COR-L47 (cell line): ENCODE measurements at places on chromosomes 5 and 9.

DNA sequence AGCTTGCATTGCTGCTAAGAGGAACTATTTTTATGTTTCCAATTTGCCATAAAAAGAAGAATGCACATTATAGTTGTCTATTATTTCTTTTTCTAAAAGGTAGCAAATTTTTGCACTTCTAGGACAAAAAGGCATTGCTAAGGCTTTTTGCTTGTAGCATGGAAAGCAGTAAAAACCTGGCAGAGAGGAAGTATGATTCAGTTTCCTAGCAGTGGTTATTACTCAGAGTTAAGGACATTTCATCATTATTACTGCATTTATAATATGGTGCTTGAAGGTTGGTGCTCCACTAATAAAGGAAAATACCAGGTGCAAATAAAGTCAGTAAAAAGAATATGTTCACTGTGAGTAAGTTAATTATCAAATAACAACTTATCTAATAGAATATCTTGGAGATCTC lies 179.8 kb upstream of the PLPPR1 start:
- DNase-seq, result no peak

DNA sequence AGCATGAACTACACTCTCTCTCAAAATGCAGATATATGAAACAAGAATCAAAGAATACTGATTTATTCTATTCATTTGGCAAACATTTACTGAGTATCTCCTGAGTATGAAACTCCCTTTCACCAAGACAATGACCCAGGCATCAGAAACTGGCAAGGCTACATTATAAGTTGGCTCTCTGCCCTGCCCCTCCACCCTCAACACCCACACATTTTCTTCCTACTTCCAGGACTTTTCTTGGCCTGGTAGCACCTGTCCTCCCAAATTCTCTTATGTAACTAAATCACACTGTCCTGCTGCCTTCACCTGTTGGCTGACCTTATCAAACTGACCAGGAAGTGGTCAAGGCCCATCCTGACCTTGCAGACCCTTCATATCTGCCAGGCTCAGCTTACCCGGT lies 3.5 kb downstream of the RASEF start:
- peak; percentile 18 for DNase-seq

GRCh38 chr5:63648376-63648775 lies 313.9 kb downstream of the HTR1A start:
- no peak for DNase-seq

DNA sequence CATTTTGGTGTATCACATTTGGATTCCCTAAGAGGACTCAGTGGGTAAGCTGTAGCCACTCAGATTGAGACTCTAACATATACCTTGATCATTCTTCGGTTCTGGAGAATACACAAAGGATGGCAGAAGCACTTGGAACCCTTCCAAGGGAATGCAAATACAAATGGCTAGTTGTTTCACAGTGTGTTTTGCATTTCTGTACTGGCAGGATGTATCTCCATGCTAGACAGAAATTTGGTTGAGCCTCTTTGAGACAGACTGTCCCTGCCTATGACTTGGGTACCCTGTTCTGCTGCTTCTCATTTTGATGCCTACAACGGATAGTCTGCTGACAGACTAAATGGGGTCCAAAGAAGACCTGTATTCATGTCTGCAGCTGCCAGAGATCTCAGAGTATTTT lies 273.5 kb downstream of the TMEM38B start:
- DNase-seq, result peak; percentile 34

GRCh38 chr9:69582544-69583297 lies 89.5 kb downstream of the APBA1 start:
- no peak for DNase-seq

GRCh38 chr9:124280176-124280691 lies 22.5 kb downstream of the NEK6 start:
- no peak for DNase-seq

- no peak for DNase-seq
These were observed 99.0 kb upstream of the RANBP6 start for GRCh38 chr9:6114424-6114823.

GRCh38 chr5:36152324-36153297 lies 700 bp downstream of the SKP2 start:
- DNase-seq, result no peak

DNA sequence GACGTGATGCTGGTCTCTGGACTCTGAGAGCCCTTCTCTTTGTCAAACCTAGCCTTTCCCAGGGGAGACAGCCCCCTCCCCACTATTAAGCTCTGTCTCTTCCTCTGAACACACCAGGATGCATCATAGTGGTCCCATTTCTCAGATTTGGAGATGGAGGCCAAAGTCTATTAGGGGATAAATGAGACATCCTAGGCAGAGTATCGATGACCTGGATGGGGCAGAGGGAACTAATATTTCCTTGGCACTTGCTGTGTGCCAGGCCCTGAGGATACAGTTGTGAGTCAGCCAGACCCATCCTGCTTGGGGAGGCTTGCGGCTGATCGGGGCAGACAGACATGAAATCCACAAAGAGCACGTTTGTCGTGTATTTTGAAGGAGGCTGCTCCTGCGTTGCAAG lies 5.2 kb downstream of the DNM1 start:
- no peak for DNase-seq

DNA sequence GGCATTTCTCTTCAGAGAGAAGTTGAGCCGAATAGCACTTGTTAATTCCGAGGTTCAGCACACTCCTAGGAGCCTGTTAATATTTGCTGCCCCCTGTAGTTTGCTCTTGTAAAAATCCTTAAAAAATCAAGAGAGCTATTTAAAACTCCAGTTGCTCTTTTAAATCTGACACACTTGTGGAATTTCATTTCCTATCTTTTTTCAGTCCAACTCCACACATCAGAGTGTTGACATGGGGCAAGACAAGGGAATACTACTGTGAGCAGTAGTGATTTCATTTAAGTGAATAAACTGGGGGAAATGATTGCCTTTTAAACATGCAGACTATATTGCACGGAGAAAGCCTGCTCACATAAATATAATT lies 1096.3 kb upstream of the DMAC1 start:
- DNase-seq, result peak; percentile 52

DNA sequence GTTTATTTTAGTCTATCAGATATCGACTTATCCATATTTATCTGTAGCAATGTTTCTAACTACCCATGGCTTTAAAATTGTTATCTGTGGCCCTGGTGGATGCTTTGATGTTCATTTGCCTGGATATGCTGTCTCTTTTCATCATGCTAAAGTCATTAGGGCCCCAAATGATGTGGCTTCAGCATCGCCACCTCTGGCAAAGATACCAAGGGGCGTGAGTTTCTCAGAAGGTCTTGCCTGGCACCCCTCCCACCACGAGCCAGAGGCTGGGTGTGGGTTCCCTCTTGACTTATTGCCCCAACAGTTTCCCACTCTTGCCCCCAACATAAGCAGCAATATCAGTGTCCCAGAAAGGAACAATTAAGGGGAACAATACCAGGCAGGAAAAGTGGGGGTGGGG lies 5.4 kb downstream of the ROPN1L start:
- no peak for DNase-seq

- DNase-seq, result no peak
These were observed 28.3 kb downstream of the SLC25A48 start for GRCh38 chr5:135862744-135863143.

GRCh38 chr9:70817311-70817710 lies 304.1 kb downstream of the TRPM3 start:
- DNase-seq, result no peak

DNA sequence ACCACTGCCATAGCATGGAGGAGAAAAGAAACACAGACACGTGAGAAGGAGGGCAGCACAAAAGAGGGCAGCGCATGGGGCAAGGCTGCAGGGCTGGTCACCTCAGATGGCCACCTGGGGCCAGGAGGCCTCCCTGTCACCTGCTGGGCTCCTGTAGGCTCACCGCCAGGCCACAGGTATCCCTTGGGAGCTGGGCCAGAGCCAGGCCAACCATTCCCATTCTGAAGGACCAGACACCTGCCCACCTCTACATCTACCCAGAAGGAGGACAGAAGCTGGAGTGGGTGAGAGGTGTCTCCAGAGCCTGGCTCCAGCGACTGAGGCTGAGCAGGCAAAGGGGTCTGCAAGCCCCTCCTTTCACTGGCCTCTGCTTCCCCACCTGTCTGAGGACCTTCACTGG lies 103.1 kb downstream of the PAX5 start:
- DNase-seq, result no peak

DNA sequence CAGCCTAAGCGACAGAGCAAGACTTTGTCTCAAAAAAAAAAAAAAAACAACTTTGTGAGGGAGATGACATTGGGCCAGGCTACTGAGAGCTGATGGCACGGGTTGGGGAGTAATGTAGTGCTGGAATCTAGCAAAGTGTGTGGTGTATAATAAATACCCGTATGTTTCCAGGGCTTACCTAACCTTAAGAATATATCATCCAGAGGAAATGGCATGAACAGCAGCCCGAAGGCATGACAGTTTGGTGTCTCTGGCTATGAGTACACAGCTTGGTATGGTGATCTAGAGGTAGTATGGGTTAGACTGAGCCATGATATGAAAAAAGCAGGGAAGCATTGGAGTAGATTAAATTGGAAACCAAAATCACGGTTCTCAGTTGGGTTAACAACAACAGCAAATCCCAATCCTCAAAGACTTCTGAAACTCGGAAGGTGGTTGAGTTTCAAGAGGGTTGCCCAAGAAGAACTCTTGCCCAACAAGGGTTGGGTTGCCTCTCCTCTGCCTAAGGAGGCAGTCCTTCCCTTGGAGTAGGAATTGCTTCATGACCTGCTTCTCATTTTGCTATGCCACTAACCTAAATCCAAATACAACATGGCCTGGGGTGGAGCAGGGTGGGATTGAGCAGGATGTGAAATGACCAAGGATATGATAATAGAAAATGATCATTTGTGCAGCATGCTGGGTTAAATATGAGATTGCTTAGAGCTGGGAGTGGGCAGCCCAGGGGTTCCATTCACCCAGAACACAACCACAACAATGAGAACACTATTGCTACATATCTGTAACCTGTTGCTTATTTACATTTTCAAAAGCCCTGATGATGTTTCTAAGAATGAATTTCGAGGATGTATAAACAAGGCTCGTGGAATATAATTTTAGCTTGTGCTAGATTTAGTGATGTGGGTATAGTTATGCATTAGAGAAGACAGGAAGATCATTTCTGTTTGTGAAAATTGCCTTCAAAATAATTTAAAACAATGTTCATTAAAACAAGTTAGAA lies 64.6 kb upstream of the ZFR start:
- no peak for DNase-seq

- DNase-seq, result no peak
These were observed 176.7 kb upstream of the TBC1D2 start for GRCh38 chr9:98432134-98432533.

DNA sequence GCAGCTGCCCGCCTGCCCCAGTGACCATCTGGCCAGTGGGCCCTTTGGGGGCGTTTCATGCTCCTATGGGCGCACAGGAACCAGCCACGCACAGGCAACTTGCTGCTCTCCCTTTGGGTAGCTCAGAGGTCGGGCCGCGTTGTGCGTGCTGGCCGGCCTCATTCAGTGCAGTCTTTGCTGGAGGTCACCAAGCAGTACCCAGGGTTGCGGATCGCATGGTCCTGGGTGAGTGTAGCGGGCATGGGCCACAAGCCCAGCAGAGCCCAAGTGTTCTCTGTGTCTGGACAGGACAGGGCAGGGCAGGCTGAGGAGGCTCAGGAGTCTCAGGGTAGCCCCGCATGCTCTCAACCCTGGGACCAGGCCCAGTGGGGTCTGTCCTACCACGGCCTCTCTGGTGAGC lies 9.9 kb upstream of the MRNIP start:
- no peak for DNase-seq

- DNase-seq, result no peak
These were observed 52.2 kb downstream of the PDE8B start for GRCh38 chr5:77262697-77263096.

- DNase-seq, result no peak
These were observed 57.8 kb upstream of the PHYKPL start for GRCh38 chr5:178290376-178290775.

- DNase-seq, result no peak
These were observed 199.1 kb upstream of the OR13F1 start for GRCh38 chr9:104304925-104305324.

- no peak for DNase-seq
These were observed 132.8 kb downstream of the MACROH2A1 start for GRCh38 chr5:135266303-135266635.

DNA sequence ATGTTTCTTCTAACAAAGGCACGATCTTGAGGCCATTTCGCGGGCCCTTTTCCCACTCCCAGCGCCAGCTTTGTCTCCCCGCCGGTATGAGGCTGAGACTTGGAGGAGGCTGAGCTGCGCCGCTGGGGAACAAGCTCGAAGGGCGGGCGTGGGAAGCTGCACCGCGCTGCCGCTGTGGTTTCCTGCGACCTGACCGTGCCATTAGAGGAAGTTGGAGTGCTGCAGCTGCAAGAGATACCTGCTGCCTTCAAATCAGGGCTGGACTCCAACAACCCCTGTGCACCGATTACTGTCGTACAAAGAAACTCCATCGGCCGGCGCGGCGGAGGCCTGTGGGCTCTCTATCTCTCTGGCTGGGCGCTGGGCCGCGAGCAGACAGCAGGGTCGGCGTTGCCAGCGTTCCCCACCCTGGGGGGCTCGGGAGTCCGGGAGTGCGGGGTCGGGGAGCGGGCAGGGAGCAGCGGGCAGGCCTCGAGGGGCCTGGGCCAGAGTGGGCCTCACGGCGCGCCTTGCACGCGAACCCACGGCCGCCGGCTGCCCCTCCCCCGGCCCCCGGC lies 1.3 kb upstream of the ERBIN start:
- peak; percentile 68 for DNase-seq

GRCh38 chr9:91953718-91954117 lies 3.7 kb upstream of the ROR2 start:
- no peak for DNase-seq

- no peak for DNase-seq
These were observed 228.7 kb downstream of the TLE1 start for GRCh38 chr9:81460693-81461092.

- no peak for DNase-seq
These were observed 2.2 kb downstream of the C5orf46 start for GRCh38 chr5:147904110-147904509.

- no peak for DNase-seq
These were observed 4.8 kb upstream of the PRKACG start for GRCh38 chr9:69018737-69019136.

DNA sequence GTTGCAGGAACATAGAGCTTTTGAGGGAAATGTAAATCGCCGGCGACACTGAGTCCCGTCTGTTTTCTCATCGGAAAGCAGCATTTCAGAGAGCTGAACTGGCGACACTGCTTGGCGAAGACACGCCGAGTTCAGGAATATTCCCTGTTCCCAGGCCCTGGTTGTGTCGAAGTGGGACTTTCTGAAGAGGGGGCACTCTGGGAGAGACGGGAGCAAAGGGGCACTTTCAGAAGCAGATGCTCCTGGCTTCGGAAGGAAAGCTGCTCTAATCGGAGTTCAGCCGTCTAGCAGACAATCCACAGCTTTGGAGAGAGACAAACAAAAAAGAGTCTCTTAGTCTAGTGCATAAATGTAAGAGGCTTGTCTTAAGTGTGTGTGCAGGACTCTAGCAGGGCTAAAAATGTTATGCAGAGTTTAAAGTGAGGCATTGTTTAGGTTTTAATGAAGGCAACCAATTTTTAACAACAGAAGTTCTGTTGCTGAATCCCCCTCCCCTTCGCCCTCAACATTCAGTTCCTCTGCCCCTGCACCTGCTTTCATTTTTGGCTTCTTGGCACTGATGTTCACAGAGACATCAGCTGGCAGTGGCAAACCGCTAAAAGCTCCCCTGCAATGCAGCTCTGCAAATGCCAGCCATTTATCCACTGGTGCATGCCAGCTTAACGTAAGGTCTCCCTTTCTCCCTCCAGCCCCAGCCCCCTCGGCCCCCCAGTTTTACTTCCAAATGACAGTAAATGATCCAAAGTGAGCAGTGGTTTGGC lies 289.5 kb upstream of the MPDZ start:
- DNase-seq, result peak; percentile 88
